ENCODE measurements at places on chromosomes 12 and 14. TPM values are rescaled to one million over a fixed set of nuclear protein-coding genes. Genes with fewer than 3 reads are reported as not detected.

- DNase-seq = no peak
Observed at GRCh38 chr14:92470215-92470614, 43.4 kb upstream of the RIN3 start.

GRCh38 chr14:71438684-71439083 is 493.5 kb upstream of the RGS6 start:
- DNase-seq = no peak

DNA sequence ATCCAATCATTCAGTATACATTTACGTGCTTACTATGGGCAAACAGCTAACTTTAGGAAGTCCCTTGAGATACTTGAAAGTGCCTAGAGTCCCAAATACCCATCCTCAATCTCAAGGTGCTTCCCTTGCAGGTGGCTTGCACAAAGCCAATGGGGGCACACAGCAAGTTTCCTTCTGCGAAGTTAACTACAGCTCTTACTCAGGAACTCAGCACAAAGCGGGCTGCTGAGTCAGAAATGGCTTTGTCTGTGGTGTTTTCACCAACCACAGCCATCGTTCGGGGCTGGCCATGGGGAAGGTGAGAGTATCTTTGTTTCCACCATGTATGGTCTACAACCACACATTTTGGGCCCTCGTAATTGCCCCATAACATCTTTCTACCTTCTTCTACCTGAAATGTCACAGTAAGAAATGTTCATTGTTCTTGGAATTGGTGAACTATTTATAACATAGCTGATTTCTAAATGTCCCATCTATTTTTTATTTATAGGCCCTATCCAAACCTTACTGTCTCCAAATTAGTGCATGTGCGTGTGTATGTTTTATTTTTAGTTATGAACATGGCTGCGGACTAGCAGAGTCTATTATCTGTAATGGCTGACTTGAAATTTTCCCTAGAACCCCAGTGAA is 13.9 kb downstream of the MFAP5 start:
- no peak for DNase-seq

The BDKRB2 gene
- 0.13 TPM for total RNA-seq

The GSC gene
- total RNA-seq = 0.54 TPM

- no peak for DNase-seq
Observed at GRCh38 chr12:110920324-110920910, at the start of gene MYL2. TSS of gene MYL2 (minus strand) at chr12:110920579. CDS start at chr12:110920529, 50 bp downstream.

The CD163 gene
- not detected for total RNA-seq

- no peak for DNase-seq
Observed at GRCh38 chr12:127501916-127502315, 765.1 kb upstream of the TMEM132C start.

The NANOG gene
- total RNA-seq = 229 TPM

The CIT gene
- total RNA-seq = 60.9 TPM

GRCh38 chr12:57152639-57153038 is 5.2 kb upstream of the LRP1-AS start:
- DNase-seq = no peak

The SLC7A8 gene
- total RNA-seq = 209 TPM

The TMEM117 gene
- 1.4 TPM for total RNA-seq

GRCh38 chr12:43599066-43599465 is 47.1 kb upstream of the ADAMTS20 start:
- no peak for DNase-seq

- DNase-seq = no peak
Observed at GRCh38 chr12:23707270-23707669, 242.2 kb downstream of the SOX5 start.

DNA sequence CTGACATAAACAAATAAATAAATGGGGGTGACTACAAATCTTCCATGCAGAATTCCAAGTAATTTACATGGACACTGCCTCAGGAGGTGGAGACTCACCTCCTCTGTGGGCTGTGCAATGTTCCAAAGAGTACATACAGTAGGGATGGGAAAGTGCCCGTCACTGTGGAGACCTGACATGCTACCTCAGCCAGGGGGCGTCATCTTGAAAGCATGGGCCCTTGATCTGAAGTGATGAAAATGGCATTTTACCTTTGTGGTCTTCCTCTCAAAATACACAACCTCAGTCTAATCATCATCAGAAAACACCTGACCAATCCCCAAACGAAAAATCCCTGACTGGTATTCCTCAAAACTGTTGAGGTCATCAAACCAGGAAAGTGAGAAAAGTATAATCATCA is 48.4 kb downstream of the ANAPC7 start:
- no peak for DNase-seq

Measured in H1 (cell line).